ENCODE measurements at places on chromosomes 1 and 21.
A peak's percentile ranks its signal among the peaks of the same experiment; 100 is the strongest.

DNA sequence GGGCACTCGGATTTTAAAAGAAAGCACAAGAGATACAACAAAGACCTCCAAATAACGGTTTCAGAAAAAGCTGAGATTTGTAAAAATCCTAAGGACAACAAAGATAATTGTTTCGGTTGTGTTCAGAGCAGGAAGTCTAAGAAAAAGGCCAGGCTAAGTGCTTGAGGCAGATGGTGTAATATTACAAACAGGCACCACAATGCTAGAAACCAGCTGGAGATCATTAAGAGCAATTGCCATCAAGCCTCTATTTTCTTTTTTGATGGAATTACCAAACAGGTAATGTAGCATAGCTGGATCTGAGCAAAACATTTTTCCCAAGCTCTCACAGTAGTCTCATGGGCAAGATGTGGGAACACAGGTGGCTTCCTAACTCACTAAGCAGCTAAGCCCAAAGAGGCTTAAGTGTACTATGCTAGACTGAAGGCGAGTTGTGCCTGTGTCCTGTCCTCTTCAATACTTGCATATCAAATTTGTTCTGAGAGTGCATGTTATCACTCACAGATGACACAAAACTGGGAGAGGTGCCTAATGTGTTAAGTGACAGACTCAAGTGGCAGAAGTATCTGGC lies 161.6 kb downstream of the GLUL start:
- DNase-seq, result no peak

DNA sequence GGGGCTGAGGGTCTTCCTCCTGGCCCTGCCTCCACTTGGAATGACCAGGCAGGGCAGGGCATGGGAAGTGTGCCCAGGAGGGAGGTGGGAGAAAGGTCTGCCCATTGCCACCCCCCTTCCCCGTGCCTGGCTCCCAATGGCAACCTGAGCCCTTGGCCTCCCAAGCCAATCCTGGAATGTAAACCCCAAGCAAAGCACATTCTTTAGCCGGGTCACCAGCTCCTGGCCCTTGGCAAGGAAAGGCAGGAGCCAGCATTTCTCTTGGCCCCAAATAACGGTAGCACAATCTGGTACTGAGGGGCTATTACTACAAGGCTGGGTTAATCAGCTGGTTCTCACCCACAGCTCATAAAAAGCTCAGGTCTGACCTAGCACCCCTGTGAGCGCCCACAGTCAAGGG lies 6.9 kb upstream of the NUAK2 start:
- DNase-seq, result no peak

DNA sequence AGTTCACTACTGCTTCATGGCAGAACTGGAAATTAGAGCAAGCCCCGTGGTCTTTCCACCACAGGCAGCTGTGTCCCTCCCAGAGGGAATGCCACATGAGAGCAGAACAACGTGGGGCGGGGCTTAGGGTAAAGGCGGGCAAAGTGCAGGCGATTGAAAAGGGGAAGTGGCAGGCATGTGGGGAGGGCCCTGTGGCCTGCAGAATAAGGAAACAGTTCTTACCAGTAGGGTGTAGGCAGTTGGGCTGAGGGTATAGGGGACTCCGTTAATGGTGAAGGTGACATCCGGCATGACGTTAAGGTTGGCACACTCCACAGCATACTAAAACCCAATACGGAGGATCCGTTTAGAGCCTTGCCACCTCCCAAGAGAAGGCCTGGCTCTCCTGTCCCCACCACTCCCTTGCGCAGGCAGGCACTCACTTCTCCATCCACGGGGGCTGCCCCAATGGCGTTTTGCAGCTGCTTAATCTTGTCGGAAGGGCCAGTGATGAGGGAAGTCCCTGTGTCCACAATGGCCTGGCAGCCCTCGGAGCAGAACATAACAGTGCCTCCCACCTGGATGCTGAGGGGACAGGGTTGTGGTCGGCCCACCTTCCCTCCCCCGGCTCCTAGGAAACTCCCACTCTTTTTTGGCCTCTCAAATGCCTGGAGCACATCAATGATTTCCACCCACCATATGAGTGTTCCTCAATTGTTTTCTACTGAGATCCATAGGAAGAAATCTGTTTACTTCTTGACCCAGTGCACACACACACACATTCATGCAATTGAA lies 9.1 kb upstream of the RAB7B start:
- peak; percentile 14 for DNase-seq

DNA sequence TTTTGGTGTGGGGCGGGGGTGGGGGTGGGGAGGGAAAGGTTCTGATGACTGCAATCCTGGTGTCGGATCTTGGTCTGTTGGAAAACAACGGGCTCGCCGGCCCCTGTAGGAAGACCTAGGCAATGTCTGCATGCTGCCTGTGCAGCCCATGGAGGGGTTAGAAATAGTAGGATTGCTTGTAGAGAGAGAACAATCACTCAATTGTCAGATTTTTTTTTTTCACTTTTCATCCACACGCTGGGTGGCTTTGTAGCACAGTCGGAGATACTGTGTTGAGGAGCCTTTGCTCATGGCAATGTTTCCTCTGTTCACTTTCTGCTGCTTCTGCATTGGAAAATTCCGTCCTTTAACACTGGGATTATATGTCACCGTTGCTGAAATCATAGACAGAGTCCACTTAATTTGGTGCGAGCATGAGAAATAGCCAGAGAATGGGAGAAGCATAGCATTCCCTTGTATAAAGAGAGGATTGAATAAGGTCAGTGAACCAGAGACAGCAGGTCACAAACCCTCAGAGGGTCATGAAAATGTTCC lies 107.5 kb downstream of the MRPS6 start:
- no peak for DNase-seq

- no peak for DNase-seq
These were observed 12.2 kb upstream of the PGLYRP3 start for GRCh38 chr1:153324912-153325311.

GRCh38 chr1:29550119-29550841 lies 314.0 kb downstream of the PTPRU start:
- DNase-seq, result no peak

- no peak for DNase-seq
These were observed 18.5 kb downstream of the WLS start for GRCh38 chr1:68213843-68214242.

DNA sequence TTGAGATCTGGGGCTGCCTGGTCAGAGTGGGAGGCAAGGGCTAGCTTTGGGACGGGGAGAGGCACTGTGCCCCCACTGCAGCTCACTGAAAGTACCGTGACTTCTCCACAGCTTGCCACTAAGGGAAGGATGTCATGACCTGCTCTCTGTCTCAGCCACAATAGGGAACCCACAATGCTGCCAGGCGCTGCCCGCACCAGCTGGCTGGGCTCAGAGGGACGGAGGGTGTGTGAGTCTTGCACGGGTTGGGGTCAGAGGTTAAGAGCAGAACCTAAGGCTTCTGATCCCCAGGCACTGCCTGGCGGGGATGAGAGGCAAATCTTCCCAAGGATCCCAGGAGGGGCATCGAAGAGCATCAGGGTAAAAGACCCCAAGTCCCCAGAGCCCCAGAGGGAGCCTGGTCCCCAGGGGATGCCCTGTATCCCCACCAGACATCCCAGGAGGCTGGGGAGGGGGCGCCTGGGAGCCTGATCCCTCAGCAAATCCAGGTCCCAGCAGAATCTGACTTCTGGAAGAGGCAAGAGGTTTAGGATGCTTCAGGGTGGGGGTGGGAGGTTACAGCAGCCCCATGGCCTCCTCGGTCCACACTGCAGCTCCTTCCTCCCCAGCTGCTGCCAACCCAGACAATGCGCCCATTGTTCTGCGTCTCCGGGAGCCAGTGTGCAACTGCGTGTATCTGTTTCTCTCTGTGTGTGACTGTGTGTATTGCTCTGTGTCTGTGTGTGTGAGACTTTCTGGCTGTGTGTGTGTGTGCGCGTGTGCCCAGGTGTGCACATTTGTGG lies 2.0 kb upstream of the MARCKSL1 start:
- DNase-seq, result no peak

DNA sequence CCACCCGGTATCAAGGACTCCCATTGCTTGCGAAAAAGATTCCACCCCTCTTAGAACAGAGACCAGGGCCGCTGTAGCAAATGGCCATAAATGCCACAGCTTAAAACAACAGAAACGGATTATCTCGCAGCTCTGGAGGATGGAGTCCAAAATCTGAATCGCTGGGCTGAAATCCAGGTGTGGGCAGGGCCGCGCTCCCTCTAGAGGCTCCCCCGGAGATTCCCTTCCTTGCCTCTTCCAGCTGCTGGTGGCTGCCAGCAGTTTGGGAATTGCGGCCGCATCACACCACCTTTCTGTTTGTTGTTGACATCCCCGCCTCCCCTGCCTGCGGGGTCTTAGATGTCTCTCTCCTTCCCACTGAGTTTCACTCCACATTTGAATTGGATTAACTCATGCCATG lies 15.6 kb downstream of the PDE9A start:
- DNase-seq, result no peak

GRCh38 chr1:58902830-58903513 lies 119.1 kb upstream of the JUN start:
- no peak for DNase-seq

DNA sequence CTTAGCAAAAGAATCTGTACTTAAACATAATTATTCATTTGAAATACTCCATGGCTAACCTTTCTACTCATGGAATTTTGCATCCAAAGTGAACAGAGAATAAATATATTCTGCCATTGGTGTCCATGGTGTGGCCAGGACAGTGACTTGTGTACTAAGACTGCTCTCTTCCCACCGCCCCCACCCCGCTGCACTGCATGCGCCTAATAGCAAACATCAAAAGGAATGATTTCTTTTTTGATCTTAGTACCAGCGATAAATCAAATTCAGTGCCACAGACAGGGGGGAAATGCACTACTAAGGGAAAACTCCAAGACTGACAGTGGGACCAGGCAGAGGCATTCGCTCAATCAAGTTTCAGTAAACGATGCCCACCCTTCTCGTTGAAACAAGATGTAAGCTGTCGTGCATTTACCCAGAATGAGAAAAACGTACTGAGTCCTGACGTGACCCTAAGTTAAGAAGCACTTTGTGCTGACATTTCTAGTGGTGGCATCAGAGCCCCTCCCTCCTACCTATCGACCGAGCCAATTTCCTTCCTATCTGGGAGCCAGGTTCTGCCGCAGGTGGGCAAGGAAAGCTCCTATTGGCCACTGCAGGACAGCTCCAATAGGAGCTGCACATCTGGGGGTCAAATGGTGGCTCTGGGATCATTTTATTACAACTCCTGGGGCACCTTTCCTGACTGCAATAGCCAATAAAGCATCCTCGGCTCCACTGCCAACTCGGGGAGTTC lies 12.5 kb downstream of the ESRRG start:
- DNase-seq, result no peak

DNA sequence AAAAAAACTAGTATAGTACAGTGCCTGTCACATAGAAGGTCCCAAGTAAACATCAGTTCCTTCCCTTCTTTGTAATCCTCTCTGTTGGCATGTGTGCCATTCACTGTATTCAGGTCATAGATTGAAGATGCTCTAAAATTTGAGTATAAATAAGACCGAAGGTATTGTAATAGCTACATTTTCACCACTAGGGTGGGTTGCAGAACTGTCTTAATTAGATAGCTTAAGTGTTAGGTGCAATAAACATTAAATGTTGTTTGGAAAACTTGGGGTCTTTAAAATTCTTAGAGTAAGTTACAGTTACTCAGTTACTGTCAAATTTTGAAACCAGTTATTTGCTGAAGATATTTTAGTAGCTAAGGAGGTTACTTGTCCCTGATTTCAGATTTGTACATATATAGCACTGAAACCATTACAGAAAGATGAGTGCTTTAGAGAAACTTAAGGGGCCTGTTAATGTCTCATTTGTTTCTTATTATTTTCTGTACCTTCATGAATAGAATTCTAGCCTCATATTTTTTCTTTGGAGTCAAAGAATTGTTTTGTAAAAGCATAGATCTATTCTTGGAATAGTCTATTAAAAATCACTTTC lies 24.3 kb downstream of the PER3 start:
- DNase-seq, result no peak

- no peak for DNase-seq
These were observed 30.7 kb downstream of the CD58 start for GRCh38 chr1:116540088-116540487.

DNA sequence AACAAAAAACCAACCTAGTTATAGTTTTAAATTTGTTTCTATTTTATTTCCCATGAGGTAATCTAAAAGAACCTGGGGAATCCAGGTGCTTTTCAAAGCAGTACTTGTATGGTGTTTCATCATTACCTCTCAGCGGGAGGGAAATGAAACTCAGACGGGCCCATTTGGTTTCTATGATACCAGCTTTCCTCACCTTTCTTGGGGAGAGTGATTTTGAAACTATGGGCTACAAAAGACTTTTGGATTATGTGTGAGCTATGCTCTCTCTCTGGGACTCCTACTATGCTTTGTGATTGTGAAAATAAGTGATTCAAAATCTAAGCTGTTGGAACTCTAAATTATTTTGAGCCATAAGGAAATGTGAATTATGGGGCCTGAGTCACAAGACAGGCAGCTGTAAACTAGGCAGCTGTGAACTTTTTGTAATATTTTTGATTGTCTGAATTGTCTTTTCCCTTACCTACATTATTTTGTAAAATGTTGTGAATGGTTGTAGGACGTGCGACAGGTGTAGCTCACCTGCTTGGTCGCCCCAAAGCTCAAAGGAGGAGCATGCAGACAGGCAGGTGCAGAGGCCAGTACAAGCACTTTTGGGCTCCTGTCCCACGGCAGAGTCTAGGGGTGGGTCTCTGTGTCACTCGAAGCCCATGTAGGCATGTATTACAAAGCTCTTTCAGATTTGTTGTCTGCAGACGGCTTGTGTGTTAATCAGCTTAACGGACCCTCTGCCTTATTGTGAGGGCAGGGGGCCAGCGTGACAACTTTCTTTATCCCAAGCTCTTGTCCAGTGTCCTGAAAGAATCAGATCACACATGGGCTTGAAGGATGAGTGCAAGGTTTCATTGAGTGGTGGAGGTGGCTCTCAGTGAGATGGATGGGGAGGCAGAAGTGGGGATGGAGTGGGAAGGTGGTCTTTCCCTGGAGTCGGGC lies 64.8 kb upstream of the BACH1 start:
- DNase-seq, result no peak

- DNase-seq, result no peak
These were observed 138.6 kb upstream of the JUN start for GRCh38 chr1:58922302-58923089.

DNA sequence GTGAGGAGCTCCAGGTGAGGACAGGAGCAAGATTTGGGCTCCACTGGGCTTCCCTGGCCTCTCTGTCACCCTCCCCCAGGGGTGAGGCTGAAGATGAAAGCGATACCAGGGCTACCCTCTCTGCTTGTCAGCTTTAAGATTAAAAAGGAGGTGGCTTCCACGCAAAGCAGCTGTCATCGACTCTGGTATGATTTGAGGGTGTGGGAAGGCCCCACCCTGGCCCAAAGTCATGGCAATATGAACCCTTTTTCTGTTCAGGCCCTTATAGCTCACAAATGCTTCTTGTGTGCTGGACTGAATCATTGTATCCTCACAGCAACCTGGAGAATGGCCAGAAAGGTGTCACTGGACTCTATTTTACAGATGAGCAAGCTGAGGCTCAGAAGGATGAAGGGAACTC lies 41.6 kb downstream of the NUAK2 start:
- no peak for DNase-seq

Data from stimulated activated CD8-positive, alpha-beta memory T cell treated with anti-CD3 and anti-CD28 coated beads, Interleukin-4, amount 100 ng/mL, for 1 hour (primary cell).